HCEC 1CT (cell line): ENCODE measurements at places on chromosomes 11 and 22.

GRCh38 chr11:70709596-70709995 is 311.3 kb downstream of the CTTN start:
- no peak for DNase-seq

DNA sequence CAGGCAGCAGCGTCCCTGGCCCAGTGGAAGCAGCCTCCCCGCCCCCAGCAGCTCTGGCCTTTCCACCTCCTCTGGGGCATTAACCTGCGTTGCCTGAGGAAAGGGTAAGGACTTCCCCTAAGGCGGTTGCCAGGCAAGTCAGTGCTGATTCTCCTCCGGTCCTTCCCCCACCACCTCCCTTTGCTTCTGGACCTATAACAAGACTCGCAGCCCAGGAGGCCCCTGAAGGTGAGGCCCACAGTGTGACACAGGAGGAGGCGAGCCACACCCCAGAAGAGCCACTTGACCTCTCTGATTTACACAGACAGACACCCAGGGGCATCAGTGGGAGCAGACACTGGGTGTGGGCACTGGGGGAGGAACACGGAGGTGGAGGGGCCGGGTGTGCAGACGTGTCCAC is 35.4 kb downstream of the ASCL2 start:
- no peak for DNase-seq

- no peak for DNase-seq
These were observed 9.9 kb upstream of the POLDIP3 start for GRCh38 chr22:42624551-42625106.

DNA sequence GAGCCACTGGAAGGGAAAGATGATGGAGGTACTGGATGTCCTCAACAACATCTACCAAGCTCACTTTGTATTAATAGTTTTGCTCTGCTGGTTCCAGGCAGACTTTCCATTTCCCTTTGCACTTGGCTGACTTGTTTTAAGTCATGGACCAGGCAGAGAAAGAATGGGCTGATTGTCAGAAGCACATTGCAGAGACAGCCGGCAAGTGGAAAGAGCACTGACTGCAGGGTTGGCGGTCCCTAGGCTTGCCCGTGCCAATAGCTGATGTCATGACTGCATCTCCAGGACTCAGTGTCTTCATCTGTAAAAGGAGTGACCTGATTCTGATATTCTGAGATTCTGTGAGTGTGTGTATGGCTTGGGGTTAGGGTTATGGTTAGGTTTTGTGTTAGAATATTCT is 20.9 kb upstream of the NNMT start:
- no peak for DNase-seq

- DNase-seq = no peak
These were observed 49.2 kb upstream of the SESN3 start for GRCh38 chr11:95279921-95280868.

- no peak for DNase-seq
These were observed 52.7 kb upstream of the HTATIP2 start for GRCh38 chr11:20310596-20311394.

- DNase-seq = no peak
These were observed 274.6 kb downstream of the BUD13 start for GRCh38 chr11:116498161-116498560.

DNA sequence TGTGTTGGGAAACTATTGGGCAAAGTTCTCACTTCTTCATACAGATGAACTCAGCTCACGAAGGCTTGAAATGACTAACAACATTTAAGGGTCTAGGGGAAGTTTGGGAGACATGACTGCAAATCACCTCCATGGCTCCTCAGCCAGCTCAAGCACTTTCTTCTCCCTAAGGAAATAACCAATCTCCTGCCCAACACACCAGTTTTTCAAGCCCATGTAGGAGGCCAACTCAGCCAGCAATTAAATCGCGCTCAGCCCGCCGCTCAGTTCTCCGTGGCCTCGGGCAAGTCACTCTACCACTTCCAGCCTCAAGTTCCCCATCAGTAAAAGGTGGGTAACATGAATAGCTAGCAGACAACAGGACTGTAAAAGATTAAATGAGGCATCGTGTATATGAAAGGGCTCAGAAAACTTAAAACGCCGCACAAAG is 796 bp downstream of the POLDIP3 start:
- DNase-seq = peak; percentile 18

DNA sequence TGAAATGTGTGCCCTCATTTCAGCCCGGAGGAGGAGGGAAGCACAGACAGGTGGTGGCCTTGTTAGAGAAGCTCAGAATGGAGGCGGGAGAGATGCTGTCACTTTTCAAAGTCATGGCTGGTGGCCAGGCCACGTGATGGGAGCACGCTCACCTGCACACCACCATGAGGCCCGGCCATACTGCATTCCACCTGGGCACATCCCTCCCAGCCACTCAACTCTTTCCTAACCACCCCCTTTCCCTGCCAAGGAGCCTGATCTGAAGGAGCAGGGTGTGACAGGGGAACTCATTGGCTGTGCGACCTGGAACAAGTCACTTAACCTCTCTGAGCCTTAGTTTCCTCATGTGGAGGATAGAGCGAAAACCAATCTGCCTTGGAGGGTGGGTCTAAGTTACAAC is 364.5 kb downstream of the CTTN start:
- DNase-seq = no peak

- no peak for DNase-seq
These were observed 399.7 kb downstream of the BRD1 start for GRCh38 chr22:49427941-49428340.

GRCh38 chr11:26571861-26572654 is at the start of gene MUC15:
Gene MUC15, minus strand, starts transcription at chr11:26572263. Its CDS starts 5,169 bp downstream, at chr11:26567094.
- DNase-seq = no peak

DNA sequence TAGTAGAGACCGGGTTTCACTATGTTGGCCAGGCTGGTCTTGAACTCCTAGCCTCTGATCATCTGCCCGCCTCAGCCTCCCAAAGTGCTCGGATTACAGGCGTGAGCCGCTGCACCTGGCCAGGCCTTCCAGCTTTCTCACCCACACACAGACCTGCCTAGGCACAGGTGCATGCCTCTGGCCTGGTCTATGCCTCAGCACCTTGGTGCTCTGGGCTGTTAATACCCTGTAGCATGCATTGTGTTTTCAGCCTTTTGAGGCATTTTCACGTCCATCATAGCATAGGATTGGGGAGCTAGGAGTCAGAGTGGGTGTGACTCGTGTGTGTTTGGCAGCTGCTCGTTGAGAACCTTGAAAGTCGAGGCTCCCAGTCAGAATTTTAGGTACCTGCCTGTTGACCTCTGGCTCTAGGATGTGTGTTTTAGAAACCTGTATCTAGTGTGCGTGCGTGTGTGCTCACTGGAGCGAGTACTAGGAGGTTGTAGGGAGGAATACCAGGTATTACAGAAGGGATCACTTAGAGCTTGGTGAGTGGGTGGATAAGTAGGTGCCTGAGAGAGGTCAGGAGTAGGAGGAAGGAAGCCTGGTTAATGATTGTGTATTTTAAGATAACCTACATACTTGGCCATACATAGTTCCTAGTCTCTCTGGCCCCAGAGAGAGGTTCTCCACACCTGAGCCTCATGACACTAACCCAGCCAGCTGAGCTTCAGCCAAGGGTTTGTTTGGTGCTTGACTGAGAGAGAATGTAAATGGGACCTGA is 20.0 kb downstream of the CRKL start:
- DNase-seq = no peak

GRCh38 chr22:39283322-39284141 is 35.9 kb downstream of the RPL3 start:
- peak; percentile 52 for DNase-seq

DNA sequence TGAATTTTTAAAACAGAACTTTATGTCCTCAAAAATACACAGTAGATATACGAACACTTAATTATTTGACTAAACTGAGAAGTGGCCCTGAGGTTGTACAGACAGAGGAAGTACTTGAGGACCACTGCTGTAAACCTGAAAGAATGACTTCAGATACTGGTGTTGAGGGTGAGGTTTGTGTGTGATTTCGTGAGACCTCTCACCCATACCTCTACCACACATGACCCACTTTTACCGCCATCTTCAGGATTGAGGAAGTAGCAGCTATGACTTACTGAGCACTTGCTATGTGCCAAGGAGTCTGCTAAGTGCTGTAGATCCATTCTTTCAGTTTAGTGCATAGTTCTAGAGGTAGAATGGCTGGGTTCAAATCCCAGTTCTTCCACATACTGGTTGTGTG is 21.9 kb downstream of the MMP13 start:
- no peak for DNase-seq

DNA sequence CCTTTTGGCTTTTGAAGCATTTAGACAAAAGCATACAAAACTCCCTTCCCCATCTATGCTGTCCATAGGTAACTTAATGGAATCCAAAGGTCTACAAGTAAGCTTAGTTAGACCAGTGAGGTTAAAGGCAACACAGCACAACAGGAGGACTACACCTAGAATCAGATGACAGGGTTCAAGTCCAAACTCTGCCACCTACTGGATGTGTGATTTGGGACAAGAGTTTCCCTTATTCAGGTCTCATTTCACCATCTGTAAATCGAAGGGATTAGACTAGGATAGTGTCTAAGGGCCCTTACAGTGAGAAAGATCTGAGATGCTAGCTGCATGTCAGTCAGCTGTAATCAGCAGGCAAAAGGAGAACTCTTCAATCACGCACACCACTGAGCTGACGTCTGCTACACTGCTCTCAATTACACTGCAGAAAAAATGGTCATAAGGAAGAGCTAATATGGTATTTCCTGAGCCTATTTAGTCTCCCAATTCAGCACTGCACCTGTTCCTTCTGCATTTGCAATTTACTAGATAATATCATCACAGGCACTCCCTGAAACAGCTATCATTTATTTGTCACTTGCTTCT is 82.2 kb downstream of the SERGEF start:
- no peak for DNase-seq

- DNase-seq = no peak
These were observed 19.3 kb upstream of the BDNF start for GRCh38 chr11:27719546-27719925.

- no peak for DNase-seq
These were observed 1.8 kb downstream of the ARRB1 start for GRCh38 chr11:75349521-75350116.

GRCh38 chr11:122668562-122669090 is 13.1 kb downstream of the UBASH3B start:
- DNase-seq = peak; percentile 91

GRCh38 chr11:108734283-108734682 is 69.4 kb downstream of the DDX10 start:
- no peak for DNase-seq

DNA sequence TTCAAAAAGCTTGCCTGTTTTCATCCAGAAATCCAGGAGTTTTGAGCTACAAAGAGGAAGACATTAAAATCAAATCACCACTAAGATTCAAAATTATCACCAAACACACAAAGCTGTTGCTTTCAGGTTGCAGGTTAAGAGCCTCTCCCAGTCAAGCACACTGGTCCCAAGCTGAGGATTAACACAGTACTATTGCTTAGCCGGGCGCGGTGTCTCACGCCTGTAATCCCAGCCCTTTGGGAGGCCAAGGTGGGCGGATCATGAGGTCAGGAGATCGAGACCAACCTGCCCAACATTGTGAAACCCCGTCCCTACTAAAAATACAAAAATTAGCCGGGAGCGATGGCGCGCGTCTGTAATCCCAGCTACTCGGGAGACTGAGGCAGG is 1165.1 kb downstream of the LRRC4C start:
- no peak for DNase-seq

GRCh38 chr11:21489416-21490115 is 703.3 kb upstream of the ANO5 start:
- no peak for DNase-seq

DNA sequence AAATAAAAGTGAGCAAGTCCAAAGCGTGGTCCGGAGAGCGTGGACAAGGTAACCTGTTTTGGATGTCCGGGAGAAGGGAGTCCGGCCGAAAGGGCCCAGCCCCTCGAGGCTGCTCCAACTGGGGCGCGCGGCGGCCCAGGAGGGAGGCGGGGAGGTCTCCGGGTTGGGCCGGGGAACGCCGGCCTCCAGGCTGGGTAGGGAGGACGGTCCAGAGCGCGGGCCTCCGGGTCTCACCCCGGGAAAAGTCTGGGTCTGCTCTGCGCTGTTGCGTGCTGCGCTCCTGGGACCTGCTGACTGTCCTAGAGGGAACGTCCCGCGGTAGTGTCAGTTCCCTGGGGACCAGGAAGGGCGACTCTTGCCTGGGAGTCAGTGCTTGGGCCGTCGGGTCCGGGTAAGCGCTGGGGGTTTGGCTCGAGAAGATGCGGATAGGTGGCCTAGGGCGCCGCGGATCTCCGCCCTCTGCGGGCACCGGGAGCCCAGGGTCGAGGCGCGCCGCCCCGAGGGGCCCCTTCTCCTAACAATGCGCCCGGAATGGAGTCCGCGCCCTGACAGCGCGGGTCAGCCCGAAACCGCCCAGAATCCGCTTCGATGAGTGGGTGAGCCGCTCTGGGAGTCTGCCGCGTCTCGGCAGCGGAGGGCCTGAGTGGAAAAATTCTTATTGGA is 988 bp upstream of the FLI1 start:
- peak; percentile 53 for DNase-seq

GRCh38 chr22:33073989-33074418 is 15.8 kb upstream of the SYN3 start:
- no peak for DNase-seq

DNA sequence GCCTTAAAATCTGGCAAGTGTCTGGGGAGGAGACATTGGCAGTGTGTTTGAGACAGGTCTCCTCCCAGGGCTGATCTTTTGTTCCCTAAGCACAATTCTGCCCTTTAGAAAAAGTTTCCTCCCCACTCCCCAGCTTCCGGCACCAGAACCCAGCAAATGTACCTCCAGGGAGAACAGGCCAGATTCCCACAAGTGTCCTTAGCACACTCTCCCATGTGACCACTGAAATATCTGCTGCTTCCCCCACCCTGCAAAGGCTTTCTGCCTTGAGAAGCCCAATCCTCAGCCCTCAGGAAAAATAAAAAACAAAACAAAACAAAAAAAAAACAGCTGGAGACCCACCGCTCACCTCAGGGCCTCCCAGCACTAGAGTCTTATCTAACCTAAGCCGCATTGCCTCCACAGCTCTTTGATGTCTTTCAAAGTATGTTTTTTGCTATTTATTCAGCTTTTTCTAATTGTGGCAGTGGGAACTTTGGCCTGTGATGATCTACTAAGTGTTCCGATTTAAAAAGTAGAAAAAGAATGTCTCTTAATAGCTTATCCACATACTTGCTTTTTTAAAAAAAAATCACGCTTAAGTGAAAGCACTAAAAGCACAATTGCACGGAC is 29.0 kb upstream of the FBLN1 start:
- DNase-seq = no peak

DNA sequence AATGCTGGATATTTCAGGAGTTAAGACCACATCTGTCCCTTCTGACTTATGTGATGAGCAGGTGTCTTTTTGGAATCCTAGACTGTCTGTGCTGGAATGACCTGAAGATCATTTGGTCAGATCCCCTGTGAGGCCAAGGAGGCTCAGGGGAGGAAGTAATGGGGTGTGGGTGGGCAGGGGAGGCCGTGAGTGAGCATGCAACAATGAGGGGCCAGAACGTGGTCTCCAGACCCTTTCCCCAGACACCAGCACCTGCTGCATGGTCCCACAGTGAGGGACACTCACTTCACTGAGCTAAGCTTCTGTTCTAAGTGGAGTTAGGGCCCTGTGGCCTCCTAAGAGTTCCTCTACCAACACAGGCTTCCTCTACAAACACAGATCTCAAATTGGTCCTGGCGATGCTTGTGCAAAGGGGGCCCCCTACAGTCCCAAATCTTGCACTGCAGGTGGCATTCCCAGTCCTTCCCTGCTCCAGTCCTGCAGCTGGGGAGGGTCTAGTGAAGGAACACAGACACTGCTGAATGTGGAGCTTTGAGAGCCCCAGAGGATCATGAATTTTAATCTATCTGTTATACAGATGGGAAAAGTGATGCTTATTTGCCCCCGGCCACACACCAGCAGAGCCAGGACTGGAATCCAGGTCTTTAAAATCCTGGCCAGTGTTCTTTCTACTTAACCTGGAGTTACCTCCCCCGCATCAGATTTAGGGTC is 7.4 kb downstream of the USP2 start:
- peak; percentile 72 for DNase-seq

- no peak for DNase-seq
These were observed 19.5 kb downstream of the CBX7 start for GRCh38 chr22:39132871-39133524.
